ENCODE measurements at places on chromosomes 4 and X. TPM values are rescaled to one million over a fixed set of nuclear protein-coding genes. Genes with fewer than 3 reads are reported as not detected.

- DNase-seq, result no peak
Measured at GRCh38 chrX:110226931-110227330, 91.0 kb downstream of the AMMECR1 start.

DNA sequence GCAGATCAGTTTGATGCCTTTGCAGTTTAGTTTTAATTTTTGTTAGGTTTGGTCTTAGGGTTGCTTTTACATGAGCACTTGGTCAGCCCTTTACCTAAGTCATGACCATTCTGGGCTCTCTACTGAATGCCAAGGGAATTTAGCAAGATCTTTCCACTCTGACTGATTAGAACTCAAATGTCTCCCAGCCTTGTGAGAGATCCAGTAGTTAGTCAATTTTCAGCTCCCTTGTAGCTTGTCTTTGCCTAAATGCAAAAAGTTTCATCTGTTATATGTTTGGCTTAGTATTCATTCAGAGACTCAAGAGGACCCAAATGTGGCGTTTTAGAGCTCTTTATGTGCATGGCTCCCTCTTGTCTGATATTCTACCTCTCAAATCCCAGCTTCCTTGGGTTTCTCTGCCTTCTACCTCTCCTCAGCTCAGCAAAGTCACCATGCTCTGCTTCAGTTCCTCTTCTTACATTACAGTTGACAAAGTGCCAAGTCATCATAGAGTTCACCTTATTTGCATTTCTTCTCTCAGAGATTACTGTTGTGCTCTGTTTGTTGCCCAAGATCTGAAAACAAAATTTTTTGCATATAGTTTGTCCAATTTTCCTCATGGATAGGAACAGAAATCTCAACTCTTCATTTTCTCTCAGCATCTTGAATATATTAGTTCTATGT lies 17.5 kb upstream of the JAKMIP1 start:
- DNase-seq, result no peak

DNA sequence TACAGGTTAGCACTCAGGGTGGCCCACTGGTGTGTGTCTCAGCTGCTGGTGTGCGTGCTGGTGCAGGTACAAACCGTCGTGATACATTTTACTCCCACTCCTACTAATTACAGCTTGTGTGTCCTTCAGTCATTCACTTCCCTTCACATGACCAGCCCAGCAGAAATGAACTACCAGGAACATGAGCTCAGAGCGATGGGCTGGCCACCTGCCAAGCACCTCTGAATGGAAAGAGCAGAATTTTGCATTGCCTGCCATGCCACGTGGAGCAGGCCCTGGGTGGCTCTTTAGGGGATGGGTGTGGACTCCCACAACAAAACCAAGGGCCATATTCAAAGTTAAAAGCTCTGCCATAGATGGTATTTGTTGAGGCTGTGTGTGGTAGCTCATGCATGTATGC lies 58.9 kb upstream of the PGM2 start:
- DNase-seq, result no peak

Gene KLHL8
- 162 TPM for total RNA-seq

Gene ARR3
- not detected for total RNA-seq

Gene CCKAR
- total RNA-seq, result not detected
